Thoracic aorta (tissue), 2 donors: ENCODE measurements at places on chromosomes 6 and 20.

DNA sequence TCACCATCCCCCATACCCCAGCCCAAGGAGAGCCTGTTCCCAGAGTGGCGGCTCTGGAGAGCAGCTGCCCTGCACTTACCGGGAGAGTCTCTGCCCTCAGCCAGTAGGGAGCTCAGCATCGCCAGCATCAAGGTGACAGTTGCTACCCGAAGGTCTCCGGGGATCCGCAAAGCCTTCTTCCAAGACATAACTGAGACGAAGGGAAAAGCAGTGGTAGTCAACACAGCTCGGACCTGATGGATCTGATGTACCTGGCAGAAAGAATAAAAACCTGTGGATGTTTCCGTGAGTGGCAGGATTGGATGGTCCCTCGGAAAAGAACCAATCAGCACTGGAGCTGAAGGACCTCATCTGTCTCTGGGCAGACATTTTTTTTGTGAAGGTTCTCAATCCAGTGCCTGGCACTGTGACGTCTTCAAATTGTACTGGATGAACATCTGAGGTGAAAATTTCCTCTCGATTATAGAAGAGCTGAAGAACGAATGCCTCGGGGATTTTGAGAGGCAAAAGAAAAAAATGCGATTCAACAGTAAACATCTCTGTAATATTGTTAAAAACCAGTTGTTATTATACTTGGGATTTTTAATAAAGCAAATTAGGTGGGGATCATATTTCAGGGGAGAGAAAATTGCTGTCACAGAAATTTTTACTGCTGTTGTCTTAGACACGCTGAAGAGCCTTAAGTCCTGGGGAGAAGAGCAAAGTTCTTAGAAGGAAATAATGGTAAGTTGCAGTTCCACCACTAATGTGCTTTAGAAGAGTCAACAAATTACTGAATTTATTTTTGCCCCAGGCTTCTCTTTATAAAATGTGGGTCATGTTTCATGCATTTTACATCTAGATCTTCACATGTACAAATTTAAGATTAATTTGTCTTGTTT is at the start of gene HLA-DQB1:
HLA-DQB1 (minus strand) TSS at position 238 of the 881 bp plus-strand sequence; CDS start at position 188, 50 bp downstream.
- no peaks in the 10 kb centered on the region for H3K27me3 ChIP-seq
- no peaks in the 10 kb centered on the region for H3K4me1 ChIP-seq
- H3K4me3 ChIP-seq: no peak within 1 kb of the TSS
- DNase-seq: no peak

- H3K27ac ChIP-seq: peak overlapping the region; percentile 95
- peaks cover 11% of the 10 kb centered on the region for H3K36me3 ChIP-seq
- H3K4me3 ChIP-seq: peak overlapping the region; percentile 92
- H3K27me3 ChIP-seq: no peaks in the 10 kb centered on the region
Observed at GRCh38 chr20:23362392-23363256, 642 bp downstream of the GZF1 start.

GRCh38 chr6:129492260-129492659 is 217.7 kb downstream of the ARHGAP18 start:
- peaks cover 5% of the 10 kb centered on the region for H3K36me3 ChIP-seq
- peaks cover 11% of the 10 kb centered on the region for H3K4me1 ChIP-seq
- no peak overlapping the region for H3K27ac ChIP-seq
- no peaks in the 10 kb centered on the region for H3K27me3 ChIP-seq

DNA sequence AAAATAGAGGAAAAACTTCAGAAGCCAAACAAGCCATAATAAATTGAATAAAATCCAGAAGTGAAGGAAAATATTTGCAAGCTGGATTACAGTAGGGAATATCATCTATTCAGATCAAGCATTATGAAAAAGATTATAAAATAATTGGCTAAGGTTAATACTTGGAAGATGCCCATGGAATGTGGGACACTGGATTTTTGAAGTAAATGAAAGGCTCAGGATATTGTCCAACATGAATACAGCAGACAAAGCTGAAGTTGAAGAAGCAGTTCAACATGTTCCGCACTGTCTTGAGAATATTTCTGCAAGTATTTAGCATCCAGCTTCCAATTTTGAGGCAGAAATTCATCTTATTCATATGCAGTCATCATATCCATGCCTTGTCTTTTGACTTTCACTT is 1278.4 kb upstream of the GJE1 start:
- no peak overlapping the region for H3K4me3 ChIP-seq
- no peak for DNase-seq
- H3K36me3 ChIP-seq: no peaks in the 10 kb centered on the region
- H3K27ac ChIP-seq: no peak overlapping the region
- H3K4me1 ChIP-seq: peaks cover 20% of the 10 kb centered on the region
- no peaks in the 10 kb centered on the region for H3K27me3 ChIP-seq

- H3K27ac ChIP-seq: no peak overlapping the region
- H3K4me1 ChIP-seq: peaks cover 20% of the 10 kb centered on the region
- DNase-seq: no peak
- H3K27me3 ChIP-seq: no peaks in the 10 kb centered on the region
- H3K4me3 ChIP-seq: no peak overlapping the region
Observed at GRCh38 chr6:81806793-81807565, 54.5 kb upstream of the TENT5A start.

GRCh38 chr6:5462856-5463255 is 201.5 kb downstream of the FARS2 start:
- H3K36me3 ChIP-seq: no peaks in the 10 kb centered on the region
- H3K27ac ChIP-seq: no peak overlapping the region
- no peaks in the 10 kb centered on the region for H3K4me1 ChIP-seq

- DNase-seq: no peak
- H3K4me3 ChIP-seq: no peak overlapping the region
- no peaks in the 10 kb centered on the region for H3K27me3 ChIP-seq
Observed at GRCh38 chr6:3061501-3061941, 6.8 kb upstream of the RIPK1 start.

- no peak overlapping the region for H3K27ac ChIP-seq
- no peak overlapping the region for H3K4me3 ChIP-seq
- H3K27me3 ChIP-seq: no peaks in the 10 kb centered on the region
Observed at GRCh38 chr6:134391205-134391604, 73.3 kb upstream of the SGK1 start.

DNA sequence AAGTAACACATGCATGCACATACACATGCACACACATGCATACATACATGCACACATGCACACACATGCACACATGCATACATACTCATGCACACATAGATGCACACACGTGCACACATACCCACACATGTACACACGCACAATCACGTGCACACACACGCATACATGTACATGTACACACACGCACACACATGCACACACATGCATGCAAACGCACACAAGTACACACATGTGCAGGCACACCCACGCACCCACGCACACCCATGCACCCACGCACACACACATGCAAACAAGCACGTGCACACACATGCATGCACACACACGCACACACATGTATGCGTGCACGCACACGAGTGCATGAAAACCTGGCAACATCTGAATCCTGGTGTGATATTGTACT is 232.7 kb upstream of the CDH4 start:
- no peak overlapping the region for H3K27ac ChIP-seq
- H3K36me3 ChIP-seq: no peaks in the 10 kb centered on the region
- DNase-seq: no peak
- no peaks in the 10 kb centered on the region for H3K4me1 ChIP-seq

DNA sequence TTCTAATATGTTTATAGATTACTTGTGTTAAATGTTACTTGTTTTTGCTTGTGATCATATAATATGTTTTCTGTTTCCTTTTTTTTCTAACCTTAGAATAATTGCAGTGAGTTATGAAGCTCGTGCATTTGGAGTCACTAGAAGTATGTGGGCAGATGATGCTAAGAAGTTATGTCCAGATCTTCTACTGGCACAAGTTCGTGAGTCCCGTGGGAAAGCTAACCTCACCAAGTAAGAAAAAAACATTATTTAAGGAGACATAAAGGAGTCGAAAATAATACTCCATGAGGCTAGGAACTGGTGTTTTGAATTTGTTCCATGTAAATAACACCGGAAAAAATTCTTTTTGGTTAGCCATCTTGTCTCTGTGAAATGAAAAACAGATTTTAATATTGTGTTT is 6.9 kb downstream of the POLH start:
- peaks cover 23% of the 10 kb centered on the region for H3K36me3 ChIP-seq
- no peaks in the 10 kb centered on the region for H3K4me1 ChIP-seq
- H3K4me3 ChIP-seq: no peak overlapping the region

- H3K27me3 ChIP-seq: no peaks in the 10 kb centered on the region
- no peak overlapping the region for H3K27ac ChIP-seq
- H3K36me3 ChIP-seq: no peaks in the 10 kb centered on the region
- peaks cover 29% of the 10 kb centered on the region for H3K4me1 ChIP-seq
- DNase-seq: no peak
Observed at GRCh38 chr6:43969158-43969981, 157.9 kb downstream of the MRPL14 start.

- no peaks in the 10 kb centered on the region for H3K27me3 ChIP-seq
- no peaks in the 10 kb centered on the region for H3K36me3 ChIP-seq
- DNase-seq: no peak
- no peak overlapping the region for H3K4me3 ChIP-seq
- H3K27ac ChIP-seq: no peak overlapping the region
- no peaks in the 10 kb centered on the region for H3K4me1 ChIP-seq
Observed at GRCh38 chr6:71332012-71332411, 43.4 kb downstream of the OGFRL1 start.

DNA sequence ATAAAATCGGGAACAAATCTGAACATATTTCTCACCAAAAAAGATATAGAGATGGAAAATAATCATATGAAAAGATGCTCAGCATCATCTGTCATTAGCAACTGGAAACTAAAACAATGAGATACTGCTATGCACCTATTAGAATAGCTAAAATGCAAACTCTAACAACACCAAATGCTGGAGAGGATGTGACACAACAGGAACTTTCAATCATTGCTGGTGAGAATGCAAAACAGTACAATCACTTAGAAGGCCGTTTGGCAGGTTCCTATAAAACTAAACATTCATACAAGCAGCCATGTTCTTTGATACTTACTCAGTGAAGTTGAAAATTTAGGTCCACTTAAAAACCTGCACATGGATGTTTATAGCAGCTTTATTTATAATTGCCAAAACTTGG is 67.0 kb downstream of the FAM50B start:
- peaks cover 44% of the 10 kb centered on the region for H3K4me1 ChIP-seq
- no peaks in the 10 kb centered on the region for H3K27me3 ChIP-seq
- no peaks in the 10 kb centered on the region for H3K36me3 ChIP-seq
- DNase-seq: no peak
- no peak overlapping the region for H3K27ac ChIP-seq

- H3K4me1 ChIP-seq: no peaks in the 10 kb centered on the region
- H3K4me3 ChIP-seq: no peak overlapping the region
- DNase-seq: no peak
- H3K27me3 ChIP-seq: no peaks in the 10 kb centered on the region
- H3K36me3 ChIP-seq: peaks cover 8% of the 10 kb centered on the region
Observed at GRCh38 chr20:4802527-4802926, 80.8 kb downstream of the PRND start.

- no peak overlapping the region for H3K27ac ChIP-seq
- H3K27me3 ChIP-seq: no peaks in the 10 kb centered on the region
- no peaks in the 10 kb centered on the region for H3K36me3 ChIP-seq
- DNase-seq: no peak
Observed at GRCh38 chr6:41644297-41644879, 6.1 kb downstream of the MDFI start.

GRCh38 chr20:59809630-59810448 is 123.6 kb downstream of the SYCP2 start:
- DNase-seq: no peak
- H3K4me3 ChIP-seq: no peak overlapping the region
- no peaks in the 10 kb centered on the region for H3K27me3 ChIP-seq

DNA sequence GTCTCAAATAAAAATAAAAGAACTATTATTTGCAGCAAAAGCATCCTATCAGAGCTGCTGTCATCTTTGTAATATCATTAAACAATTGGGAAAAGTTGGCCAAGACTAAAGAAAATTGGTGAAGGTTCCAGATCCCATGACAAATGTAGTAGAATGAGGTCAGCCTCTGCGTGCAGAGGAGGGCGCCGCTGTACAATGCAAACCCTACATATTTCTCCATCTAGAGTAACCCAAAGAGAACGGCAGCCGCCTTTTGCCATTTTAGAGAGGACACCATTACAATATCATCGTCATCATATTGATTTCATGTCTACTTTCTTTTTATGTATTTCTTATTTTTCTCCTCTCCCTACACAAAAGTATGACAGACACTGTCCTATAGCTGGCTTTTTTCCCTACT is 59.5 kb downstream of the ZMYND8 start:
- H3K27me3 ChIP-seq: no peaks in the 10 kb centered on the region
- no peak overlapping the region for H3K4me3 ChIP-seq
- H3K36me3 ChIP-seq: peaks cover 6% of the 10 kb centered on the region
- DNase-seq: no peak
- no peaks in the 10 kb centered on the region for H3K4me1 ChIP-seq

DNA sequence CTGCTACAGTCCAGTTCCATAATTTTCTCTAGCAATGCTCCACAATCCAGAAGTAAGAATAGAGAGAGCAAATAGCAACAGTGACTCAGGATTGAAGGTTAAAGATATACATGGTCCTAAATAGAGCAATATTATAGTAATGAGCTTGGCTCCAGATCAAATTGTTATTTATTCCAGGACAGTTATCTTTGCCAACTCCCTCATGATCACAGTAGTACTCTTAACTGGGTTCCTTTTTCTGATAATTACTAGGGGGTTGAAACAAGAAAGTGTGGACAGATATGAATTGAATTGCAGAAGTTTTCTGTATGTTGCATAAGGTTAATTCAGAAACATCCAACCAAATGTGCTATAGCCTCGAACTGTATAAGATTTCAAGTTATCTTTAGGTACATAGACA is 11.9 kb downstream of the FAM184A start:
- no peak overlapping the region for H3K27ac ChIP-seq
- no peaks in the 10 kb centered on the region for H3K4me1 ChIP-seq
- H3K27me3 ChIP-seq: no peaks in the 10 kb centered on the region
- DNase-seq: no peak
- H3K4me3 ChIP-seq: no peak overlapping the region

DNA sequence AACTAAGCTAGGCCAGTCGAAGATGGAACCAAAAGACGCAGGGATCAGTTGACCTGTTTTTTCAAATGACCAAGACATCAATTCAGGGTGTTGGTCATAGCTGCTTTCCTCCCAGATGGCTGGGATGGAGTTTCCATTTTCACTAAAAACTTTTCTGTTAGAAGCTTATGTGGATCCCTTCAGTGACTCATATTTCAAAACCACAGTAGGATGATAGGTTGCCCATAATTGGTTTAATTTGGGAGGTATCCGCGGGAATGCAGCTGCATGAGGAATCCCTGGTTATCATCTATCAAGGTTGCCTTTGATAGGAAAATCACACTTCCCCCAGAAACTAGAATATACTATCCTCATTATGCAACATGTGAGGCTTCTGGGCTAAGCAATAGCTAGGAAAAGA is 150.9 kb upstream of the MLIP start:
- no peak overlapping the region for H3K4me3 ChIP-seq
- DNase-seq: no peak
- no peaks in the 10 kb centered on the region for H3K36me3 ChIP-seq
- no peaks in the 10 kb centered on the region for H3K4me1 ChIP-seq
- no peaks in the 10 kb centered on the region for H3K27me3 ChIP-seq
- H3K27ac ChIP-seq: no peak overlapping the region

GRCh38 chr20:43034981-43035724 is 154.6 kb downstream of the PTPRT start:
- H3K4me1 ChIP-seq: no peaks in the 10 kb centered on the region
- no peak overlapping the region for H3K27ac ChIP-seq
- H3K27me3 ChIP-seq: no peaks in the 10 kb centered on the region
- DNase-seq: no peak
- no peaks in the 10 kb centered on the region for H3K36me3 ChIP-seq
- H3K4me3 ChIP-seq: no peak overlapping the region
